ENCODE measurements at places on chromosomes 3 and 15.

DNA sequence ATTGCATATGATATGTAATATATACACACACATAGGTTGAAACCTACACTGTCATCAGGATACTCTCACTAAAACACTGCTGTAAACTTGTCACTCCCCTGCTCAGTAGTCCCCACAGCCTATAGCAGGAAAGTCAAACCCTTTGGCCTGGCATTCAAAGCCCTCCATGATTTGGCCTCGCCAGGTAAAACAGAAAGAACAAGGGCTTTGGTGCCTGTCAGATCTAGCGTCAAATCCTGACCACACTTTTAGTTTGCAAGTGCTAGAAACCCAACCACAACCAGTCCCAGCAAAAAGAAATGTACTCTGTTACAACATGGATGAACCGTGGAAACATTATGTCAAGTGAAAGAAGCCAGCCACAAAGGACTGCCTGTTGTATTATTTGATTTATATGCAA is 11.4 kb downstream of the CRABP1 start:
- DNase-seq, result no peak

- DNase-seq, result no peak
These were observed 728.7 kb downstream of the NTRK3 start for GRCh38 chr15:87527875-87528274.

GRCh38 chr3:196883361-196883760 is 15.6 kb downstream of the SENP5 start:
- no peak for DNase-seq

DNA sequence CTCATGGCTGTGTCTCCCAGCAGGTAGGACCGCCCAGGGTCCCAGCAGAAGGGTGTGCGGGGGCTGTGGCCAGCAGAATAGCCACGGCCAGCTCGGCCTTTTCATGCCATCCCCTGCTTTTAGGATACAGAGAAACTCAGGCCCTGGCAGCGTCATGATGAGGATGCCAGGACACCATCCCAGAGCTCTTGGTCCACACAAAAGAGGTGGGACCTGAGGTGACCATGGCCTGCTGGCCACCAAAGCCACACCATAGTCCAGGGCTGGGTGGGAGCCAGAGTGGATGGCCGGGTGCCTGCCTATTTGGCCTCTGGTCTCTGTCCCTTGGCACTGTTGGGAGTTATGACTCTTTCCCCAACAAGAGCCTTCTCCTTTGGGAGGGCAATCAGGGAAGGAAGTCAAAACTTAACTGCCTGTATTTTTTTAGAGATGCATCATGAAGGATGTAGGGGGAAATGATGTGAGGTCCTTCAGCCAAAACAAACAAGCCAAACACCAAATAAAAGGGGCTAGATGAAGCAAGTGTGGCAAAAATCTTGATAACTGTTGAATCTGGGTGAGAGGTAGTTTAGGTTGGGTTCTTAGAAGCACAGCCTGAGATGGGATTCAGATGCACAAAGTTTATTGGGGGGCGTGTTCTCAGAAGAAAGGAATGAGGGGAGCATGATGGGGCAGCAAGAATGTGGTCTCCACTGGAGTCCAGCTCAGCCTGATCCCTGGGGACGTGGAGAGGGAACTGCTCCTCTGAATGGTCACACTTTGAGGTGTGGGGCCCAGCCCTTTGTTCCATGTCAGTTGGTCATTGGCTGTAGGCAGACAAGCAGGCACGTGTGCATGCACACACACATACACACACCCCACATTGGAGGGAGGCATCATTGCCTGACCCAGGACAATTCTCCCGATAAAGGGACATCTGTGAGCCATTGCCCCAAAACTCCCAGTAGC is 33.2 kb downstream of the SMAD6 start:
- DNase-seq, result no peak

GRCh38 chr3:23767546-23767945 is 38.2 kb upstream of the UBE2E1 start:
- no peak for DNase-seq

DNA sequence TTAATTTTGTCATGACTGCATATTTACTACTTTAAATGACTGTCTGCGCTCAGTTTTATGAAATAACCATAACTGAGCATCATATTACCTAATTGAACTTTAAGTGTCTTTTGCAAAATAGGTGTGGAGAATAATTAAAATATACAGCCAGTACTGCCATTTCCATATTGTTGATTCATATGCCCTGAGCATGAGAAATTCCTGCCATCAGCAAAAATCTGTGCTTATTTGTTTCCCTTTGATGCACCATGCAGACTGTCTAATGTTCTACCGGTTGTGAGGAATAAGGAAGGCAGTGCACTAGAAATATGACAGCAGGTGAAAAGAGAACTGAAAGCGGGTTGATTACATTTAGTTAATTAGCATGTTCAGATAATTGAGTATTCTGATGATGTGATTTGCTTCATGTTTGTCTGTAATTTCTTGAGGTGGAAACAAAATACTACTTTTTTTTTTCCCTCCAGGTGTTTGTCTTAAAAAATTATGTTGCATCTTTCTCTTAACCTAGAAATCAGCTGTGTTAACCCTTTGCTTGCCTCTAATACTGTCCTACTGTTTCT is 229.4 kb upstream of the AZI2 start:
- DNase-seq, result no peak

- no peak for DNase-seq
These were observed 4.3 kb upstream of the LSMEM2 start for GRCh38 chr3:50274371-50275104.

DNA sequence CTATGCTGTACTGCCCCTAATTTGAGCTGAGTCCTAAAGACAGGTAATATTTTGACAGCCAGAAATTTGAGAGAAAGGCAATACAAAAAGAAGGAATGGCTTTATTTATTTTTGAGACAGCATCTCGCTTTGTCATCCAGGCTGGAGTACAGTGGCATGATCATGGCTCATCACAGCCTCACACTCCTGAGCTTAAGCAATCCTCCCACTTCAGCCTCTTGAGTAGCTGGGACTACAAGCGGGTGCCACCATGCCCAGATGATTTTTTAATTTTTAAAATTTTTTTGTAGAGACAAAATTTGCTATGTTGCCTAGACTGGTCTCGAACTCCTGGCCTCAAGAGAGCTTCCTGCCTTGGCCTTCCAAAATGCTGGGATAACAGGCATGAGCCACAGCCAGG is 77.4 kb upstream of the SLC4A7 start:
- no peak for DNase-seq

- DNase-seq, result peak; percentile 64
These were observed 22.1 kb downstream of the ITGA11 start for GRCh38 chr15:68409736-68410370.

GRCh38 chr3:115655761-115656282 is 32.5 kb downstream of the GAP43 start:
- no peak for DNase-seq

DNA sequence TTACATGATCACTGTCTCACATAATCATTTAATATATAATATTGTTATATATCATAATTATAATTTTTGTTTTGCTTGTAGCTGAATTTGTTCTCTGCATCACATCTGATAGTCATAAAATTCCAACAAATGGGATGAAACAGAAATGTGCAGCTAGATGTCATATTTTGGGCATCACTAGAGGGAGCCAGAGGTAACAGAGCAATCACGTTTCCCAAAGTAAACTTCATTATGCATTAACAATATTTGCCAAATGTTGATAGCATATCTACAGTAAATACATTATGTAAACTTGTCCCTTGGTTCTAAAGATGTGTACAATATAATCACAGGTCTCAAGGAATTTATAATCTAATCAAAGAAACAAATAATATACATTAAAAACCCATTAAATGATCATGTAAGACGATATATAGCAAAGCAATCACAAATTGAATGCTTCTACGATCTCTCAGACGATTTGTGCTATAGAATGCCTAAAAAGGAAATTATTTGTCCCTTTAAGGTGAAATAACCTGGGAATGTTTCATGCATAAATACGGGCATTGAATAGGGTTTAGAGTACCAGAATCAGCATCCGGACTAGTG is 234.2 kb upstream of the MCTP2 start:
- no peak for DNase-seq

All from cardiac septum (tissue), 1 donor.